SHP77 treated with DMSO at 0.1 percent for 48 hours (cell line): ENCODE measurements at places on chromosomes 7 and 10.

DNA sequence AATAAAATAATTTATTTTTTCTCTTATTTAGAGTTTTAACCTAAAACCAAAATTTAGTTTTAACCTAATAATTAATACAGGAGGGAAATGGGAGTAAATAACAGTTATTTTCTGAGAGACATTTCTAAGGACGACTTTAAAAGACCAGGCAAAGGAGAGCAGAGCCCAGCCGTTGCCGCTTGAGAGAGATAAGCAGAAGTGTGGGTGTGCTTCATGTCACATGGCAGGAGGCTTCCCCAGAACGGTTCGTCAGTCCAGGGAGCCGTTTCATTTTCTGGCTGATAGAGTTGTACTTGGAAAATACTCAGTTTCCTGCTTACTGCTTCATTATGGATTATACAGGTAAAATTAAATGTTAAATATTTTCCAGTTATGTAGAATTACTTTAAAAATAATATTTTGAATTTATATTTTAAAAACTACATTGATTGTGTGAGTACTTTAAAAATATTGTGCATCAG is 61.4 kb downstream of the ST7 start:
- DNase-seq = peak; percentile 61

- DNase-seq = no peak
Observed at GRCh38 chr7:114799628-114800028, 122.3 kb upstream of the MDFIC start.

GRCh38 chr10:66822801-66823200 is 103.0 kb upstream of the LRRTM3 start:
- no peak for DNase-seq

DNA sequence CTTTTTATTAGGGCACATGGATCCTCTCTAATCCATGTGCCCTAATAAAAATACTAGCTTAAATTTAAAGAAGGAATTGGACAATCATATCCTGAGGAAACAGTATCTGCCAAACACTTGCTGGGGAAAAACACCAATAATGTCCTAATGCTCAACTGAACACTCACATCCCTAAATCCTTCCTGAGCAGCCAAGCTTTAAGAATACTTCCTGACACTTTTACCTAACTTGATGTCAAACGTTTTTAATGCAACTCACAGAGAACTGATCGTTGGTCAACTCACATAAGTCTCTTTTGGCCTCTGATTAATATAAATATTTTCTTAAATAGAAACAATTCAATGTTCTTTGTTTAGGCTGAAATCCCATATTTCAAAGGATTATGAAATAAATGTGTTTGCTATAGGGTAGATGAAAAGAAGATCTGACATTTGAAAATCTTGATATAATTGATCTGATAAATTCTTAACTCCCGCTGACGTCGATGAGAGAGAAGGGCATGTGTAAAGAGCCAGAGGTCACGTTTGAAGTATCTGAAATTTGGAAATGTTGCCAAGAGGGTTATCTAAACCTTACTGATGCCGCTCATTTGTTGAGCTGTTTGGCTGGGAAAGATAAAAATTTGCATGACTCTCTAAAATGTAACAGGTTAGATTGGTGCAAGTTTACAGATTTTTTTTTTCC is 122.8 kb upstream of the RHOBTB1 start:
- no peak for DNase-seq

DNA sequence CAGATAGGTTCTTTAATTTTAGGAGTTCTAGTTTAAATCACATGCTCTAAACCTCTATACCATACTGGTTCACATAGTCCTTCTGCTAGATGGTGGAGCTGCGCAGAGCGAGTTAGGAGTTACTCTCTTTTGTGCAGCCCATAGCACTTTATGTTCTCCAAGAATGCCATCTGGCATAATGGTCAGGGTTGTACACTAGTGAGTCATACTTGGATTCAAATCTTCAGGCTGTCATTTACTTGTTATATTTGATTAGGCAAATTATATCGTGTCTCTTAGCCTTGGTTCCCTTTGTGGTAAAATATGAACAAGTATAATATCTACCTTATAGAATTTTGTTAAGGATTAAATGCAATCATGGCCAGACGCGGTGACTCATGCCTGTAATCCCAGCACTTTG is 1078.3 kb downstream of the NRG3 start:
- no peak for DNase-seq

DNA sequence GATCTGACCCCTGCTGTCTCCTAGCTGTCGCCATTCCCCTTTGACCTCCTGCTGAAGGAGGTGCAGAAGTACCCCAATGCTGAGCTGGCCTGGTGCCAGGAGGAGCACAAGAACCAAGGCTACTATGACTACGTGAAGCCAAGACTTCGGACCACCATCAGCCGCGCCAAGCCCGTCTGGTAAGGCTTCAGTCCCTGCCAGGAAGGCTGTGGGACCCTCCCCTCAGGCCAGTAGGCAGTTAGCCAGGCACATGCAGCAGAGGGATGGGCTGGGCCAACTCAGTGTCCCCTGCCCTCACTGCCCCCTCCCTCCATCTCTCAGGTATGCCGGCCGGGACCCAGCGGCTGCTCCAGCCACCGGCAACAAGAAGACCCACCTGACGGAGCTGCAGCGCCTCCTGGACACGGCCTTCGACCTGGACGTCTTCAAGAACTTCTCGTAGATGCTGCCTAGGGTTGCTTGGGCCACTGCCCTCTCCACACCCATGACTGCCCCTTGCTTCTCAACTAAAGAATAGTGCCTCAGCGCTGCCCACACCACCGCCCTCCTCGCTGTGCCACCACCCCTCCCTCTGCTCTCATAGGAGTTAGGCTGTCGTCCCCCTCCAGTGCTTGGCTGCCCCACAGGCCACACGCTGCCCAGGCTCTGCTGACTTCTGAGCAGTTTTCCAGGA is 41.0 kb upstream of the ZMIZ2 start:
- no peak for DNase-seq

DNA sequence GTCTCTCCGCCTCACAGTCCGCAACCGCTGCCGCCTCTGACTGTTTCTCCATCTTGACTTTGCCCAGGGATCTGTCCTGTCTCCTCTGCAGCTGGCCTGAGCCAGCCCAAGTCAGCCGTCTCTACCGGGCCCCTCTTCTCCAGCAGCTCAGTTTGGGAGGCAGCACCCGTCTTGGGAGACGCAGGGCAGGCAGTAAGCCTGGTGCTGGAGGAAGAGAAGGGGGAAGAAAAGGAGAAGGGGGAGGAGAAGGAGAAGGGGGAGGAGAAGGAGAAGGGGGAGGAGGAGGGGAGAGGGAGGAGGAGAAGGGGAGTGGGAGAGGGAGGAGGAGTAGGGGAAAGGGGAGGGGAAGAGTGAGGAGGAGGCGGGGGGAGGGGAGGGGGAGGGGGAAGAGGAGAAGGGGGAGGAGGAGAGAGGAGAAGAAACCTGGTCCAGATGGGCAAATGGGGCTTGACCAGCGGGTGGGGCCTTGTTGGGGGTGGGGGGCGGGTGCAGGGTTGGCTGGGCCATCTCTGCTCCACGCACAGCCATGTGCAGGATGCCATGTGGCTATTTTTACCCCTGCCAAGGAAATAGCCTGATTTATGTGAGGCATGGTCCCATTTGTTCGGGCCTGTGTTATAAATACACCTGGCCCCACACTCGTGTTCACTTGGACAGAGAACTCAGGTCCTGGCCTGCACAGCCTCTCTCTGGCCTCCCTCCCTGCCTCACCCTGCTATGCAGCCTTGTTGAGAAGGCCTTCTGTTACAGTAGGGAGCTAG is 35.9 kb upstream of the FZD9 start:
- DNase-seq = no peak

- no peak for DNase-seq
Observed at GRCh38 chr7:16278167-16278787, 143.1 kb downstream of the CRPPA start.

GRCh38 chr7:138738551-138739335 is 37.6 kb upstream of the SVOPL start:
- DNase-seq = peak; percentile 80

GRCh38 chr7:107891636-107892366 is 818 bp downstream of the DLD start:
- no peak for DNase-seq

- DNase-seq = no peak
Observed at GRCh38 chr7:137798073-137798763, 48.6 kb downstream of the DGKI start.

- DNase-seq = no peak
Observed at GRCh38 chr7:16531707-16532106, 5.1 kb downstream of the LRRC72 start.

GRCh38 chr10:80413271-80413996 is 5.1 kb downstream of the PRXL2A start:
- no peak for DNase-seq

- no peak for DNase-seq
Observed at GRCh38 chr10:44334621-44335184, 50.2 kb downstream of the CXCL12 start.

DNA sequence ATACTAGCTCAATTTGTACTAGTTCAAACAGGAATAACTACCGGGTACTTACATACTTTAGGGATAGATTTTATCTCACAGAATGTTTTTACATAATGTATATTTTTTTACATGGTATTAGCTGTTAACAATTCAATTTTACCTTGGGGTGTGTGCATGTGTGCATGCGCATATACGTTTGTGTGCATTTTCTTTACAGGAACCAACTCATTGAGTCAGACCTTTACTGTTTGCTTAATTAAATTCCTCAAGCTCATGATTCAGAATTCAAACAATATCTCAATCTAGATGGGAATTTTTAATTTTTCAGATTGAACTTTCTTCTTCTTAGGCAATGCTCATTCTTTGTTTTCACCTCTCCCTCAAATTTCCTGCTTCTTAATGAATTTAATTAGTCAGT is 24.7 kb upstream of the WASL start:
- DNase-seq = no peak

DNA sequence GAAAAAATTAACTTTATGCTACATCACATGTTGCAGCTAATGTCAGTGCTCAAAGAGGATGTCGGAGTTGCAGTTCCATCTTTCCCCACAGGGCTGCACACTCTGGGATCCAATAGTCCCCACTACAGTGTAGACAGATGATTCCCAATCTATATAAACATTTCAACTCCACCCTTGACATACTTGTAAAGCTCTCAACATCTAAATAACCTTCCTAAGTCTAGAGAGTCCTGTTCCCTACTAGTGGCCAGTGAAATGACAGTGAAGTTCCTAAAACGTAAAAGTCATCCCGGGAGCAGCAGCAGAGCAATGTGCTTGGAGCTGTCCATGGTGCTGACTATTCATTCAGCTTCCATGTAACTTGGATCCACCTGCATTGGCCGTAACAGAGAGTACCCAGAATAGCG is 145.1 kb downstream of the GRM8 start:
- no peak for DNase-seq
